ENCODE measurements at places on chromosomes 4 and X. TPM values are rescaled to one million over a fixed set of nuclear protein-coding genes. Genes with fewer than 3 reads are reported as not detected.

SGCB gene
- 12.6 TPM for total RNA-seq

DCAF8L2 gene
- not detected for total RNA-seq

ETDB gene
- total RNA-seq = not detected

PCDH10 gene
- total RNA-seq = not detected

ODAPH gene
- 0.41 TPM for total RNA-seq

SPP1 gene
- total RNA-seq = 0.54 TPM

ZNF718 gene
- 19.0 TPM for total RNA-seq

RAB39B gene
- 9.4 TPM for total RNA-seq

DNA sequence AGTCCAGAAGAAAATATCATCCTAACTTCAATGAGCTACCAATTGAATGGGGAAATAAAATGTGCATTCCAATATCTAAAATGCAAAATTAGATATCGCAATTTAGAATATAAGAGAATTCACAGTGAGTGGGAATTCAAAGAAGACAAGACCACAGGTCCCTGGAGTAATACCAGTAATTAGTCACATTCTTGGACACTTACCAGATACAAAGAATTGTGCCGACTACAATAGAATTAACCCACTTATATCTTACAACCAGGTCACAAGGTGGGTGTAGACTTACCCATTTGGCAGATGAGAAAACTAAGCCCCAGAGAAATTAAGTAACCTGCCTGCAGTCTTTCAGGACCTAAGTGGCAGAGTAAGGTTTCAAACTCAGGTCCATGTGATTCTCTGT, 84.3 kb upstream of the C1QTNF7 start:
- no peaks in the 10 kb centered on the region for H3K36me3 ChIP-seq
- H3K27me3 ChIP-seq = peaks cover 9% of the 10 kb centered on the region
- H3K4me3 ChIP-seq = no peak overlapping the region
- DNase-seq = no peak
- no peak overlapping the region for H3K27ac ChIP-seq

- DNase-seq = no peak
- H3K27ac ChIP-seq = no peak overlapping the region
- no peak overlapping the region for H3K4me3 ChIP-seq
- H3K4me1 ChIP-seq = no peaks in the 10 kb centered on the region
- H3K36me3 ChIP-seq = no peaks in the 10 kb centered on the region
Measured at GRCh38 chr4:14636563-14636962, 365.7 kb upstream of the CPEB2 start.

DNA sequence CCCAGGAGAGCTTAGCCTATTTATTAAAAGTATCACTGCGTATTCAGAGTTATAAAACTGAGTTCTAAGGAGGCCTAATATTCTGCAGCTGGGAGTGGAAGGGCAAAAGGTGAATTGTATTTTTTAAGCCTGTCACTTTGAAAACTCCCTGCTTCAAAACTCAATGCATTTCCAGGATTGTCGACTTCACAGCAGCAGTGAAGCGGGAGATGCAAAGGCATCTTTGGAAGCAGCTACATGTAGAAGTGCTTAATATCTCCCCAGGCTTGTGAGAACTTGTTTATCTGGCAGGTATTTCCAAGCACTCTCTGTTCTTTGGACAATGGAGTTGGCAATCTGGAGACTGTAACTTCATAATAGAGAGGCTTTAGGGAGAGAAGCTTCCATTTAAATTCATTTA, 717.5 kb upstream of the SLIT2 start:
- no peaks in the 10 kb centered on the region for H3K4me1 ChIP-seq
- DNase-seq = no peak
- H3K27ac ChIP-seq = no peak overlapping the region
- H3K27me3 ChIP-seq = no peaks in the 10 kb centered on the region
- H3K36me3 ChIP-seq = no peaks in the 10 kb centered on the region

DNA sequence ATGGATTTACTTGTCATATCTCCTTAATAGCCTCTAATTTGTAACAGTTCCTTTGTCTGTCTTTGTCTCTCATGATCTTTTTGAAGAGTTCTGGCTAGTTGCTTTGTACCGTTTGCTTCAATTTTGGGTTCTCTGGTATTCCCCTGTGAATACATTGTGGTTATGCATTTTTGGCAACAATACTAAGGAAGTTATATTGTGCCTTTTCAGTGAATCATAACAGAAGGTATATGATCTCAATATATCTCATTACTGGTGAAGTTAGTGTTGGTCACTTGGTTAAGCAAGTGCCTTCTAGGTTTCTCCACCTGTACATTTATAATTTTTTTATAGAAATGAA, 48.6 kb downstream of the DCLK2 start:
- H3K4me1 ChIP-seq = peaks cover 2% of the 10 kb centered on the region
- no peak for DNase-seq
- H3K36me3 ChIP-seq = no peaks in the 10 kb centered on the region
- peaks cover 6% of the 10 kb centered on the region for H3K27me3 ChIP-seq

- no peak for DNase-seq
- no peaks in the 10 kb centered on the region for H3K27me3 ChIP-seq
- H3K36me3 ChIP-seq = peaks cover 44% of the 10 kb centered on the region
- H3K4me3 ChIP-seq = peak overlapping the region; percentile 92
Measured at GRCh38 chrX:71534773-71535544, 2.1 kb downstream of the OGT start.

DNA sequence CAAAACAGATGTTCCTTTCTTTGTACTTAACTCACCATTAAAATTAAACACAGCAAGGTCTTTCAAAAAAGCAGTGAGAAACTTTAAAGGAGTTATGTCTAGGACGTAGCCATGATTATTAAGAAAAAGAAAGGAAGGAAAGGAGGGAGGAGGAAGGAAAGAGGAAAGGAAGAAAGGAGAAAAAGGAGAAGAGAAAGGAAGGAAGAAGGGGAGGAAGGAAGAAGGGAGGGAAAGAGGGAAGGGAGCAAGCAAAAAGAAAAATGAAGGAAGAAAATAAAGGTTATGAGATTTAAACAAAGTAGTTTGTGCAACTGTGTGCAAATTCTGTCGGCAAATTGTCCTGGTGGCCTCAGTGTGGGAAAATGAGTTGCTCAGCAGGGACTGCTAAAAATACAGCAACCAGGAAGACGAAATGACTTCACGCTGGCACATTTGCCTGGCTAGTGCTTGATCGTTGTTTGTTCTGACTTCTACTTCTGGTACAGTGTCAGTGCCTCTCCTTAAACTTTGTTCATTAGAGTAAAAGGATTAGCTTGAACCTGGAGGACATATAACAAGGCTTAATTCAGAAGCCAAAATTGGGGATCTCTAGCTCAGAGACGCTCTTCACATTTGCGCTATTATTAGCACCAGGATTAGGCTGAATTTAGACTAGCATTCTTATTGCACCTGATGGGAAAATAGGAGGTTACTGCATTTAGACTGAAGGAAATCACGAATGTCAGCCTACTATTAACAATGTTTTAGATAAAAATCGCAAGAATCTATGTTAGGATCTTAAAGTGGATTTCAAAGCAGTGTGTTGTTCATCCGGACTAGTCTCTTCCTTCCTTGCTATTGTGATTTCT, 81.2 kb downstream of the DCK start:
- peaks cover 10% of the 10 kb centered on the region for H3K27me3 ChIP-seq
- H3K4me3 ChIP-seq = no peak overlapping the region
- H3K27ac ChIP-seq = no peak overlapping the region
- H3K36me3 ChIP-seq = no peaks in the 10 kb centered on the region
- no peaks in the 10 kb centered on the region for H3K4me1 ChIP-seq

GRCh38 chr4:2595952-2596552, 59.6 kb downstream of the FAM193A start:
- no peak overlapping the region for H3K4me3 ChIP-seq
- peaks cover 36% of the 10 kb centered on the region for H3K4me1 ChIP-seq
- no peak overlapping the region for H3K27ac ChIP-seq
- H3K36me3 ChIP-seq = peaks cover 5% of the 10 kb centered on the region
- DNase-seq = no peak

GRCh38 chr4:40321574-40322275, 13.4 kb upstream of the CHRNA9 start:
- no peak overlapping the region for H3K27ac ChIP-seq
- H3K27me3 ChIP-seq = no peaks in the 10 kb centered on the region
- H3K4me3 ChIP-seq = no peak overlapping the region
- H3K36me3 ChIP-seq = no peaks in the 10 kb centered on the region
- DNase-seq = no peak

GRCh38 chrX:40411340-40412111, 169.2 kb upstream of the ATP6AP2 start:
- no peak for DNase-seq
- peaks cover 11% of the 10 kb centered on the region for H3K27me3 ChIP-seq
- no peak overlapping the region for H3K27ac ChIP-seq
- H3K4me3 ChIP-seq = no peak overlapping the region

DNA sequence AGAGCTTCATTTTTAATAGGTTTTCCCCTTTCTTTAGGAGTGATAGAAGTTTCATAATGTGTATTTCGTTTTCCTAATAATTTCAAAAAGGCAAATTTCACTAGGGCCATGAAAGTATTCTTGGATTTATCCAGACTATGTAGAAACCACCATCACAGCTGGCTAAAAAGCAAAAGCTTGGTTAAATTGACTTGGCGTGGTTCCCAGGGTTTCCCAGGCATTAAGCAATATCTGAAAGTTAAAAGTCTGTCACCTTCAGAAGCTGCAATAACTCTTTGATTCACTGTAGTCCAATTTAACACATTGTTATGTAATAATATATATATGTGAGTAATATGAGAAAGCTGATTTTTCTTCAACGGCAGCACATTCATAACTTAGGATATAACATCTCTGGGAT, 38.3 kb downstream of the NDNF start:
- H3K4me1 ChIP-seq = no peaks in the 10 kb centered on the region
- H3K4me3 ChIP-seq = no peak overlapping the region
- H3K27ac ChIP-seq = no peak overlapping the region
- H3K27me3 ChIP-seq = peaks cover 8% of the 10 kb centered on the region

DNA sequence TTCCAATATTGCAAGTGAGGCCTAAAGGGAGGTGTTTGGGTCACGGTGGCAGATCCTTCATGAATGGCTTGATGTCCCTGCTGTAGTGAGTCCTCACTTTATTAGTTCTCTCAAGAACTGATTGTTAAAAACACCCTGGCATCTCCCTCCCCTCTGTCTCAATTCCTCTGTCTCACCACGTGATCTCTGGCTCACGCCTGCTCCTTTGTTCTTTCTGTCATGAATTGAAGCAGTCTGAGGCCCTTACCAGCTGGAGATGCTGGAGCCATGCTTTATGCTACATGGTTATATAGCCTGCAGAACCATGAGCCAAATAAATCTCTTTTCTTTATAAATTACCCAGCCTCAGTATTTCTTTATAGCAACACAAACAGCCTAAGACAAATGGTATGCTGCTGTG, 980.7 kb upstream of the GRIA3 start:
- H3K27ac ChIP-seq = no peak overlapping the region
- no peak overlapping the region for H3K4me3 ChIP-seq
- no peaks in the 10 kb centered on the region for H3K4me1 ChIP-seq
- no peaks in the 10 kb centered on the region for H3K36me3 ChIP-seq

GRCh38 chr4:113979905-113980615, 613 bp upstream of the ARSJ start:
- no peaks in the 10 kb centered on the region for H3K36me3 ChIP-seq
- H3K4me1 ChIP-seq = peaks cover 10% of the 10 kb centered on the region
- H3K4me3 ChIP-seq = peak overlapping the region; percentile 56
- H3K27me3 ChIP-seq = peaks cover 56% of the 10 kb centered on the region

DNA sequence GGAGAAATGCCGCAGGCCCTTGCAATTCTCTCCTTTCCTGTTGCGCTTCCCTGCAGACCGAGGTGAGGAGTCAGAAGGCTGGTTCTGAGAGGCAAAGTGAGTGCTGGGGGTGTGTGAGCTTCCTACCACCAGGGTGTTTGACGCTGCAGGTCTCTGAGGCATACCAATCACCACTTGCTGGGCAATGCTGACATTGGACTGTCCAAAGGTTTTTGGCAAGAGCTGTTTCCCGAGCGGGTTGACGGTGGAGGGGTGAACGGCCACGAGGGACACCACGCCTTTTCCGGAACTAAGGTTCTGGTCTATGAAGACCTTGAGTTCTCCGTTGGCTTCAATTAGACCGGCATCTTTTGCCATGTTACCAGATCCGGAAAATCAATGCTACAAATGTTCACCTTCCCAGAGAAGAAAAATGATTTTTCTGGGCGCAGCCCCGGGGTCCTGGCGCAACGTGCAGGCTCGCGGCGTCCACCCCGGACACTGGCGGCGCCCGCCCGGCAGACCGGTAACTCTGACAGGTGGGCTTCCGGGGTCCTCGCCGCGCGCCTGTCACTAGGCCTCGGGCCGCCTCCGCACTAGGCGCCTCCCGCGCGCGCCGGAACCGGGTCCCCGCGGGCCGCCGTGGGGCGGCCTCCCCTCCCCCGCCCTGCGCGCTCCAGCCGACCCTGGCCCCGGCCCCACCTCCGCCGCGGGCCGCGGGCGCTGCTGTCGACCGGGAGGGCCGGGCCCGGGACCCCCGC, 44.9 kb upstream of the FAM47C start:
- DNase-seq = no peak
- H3K4me1 ChIP-seq = no peaks in the 10 kb centered on the region
- H3K36me3 ChIP-seq = no peaks in the 10 kb centered on the region

DNA sequence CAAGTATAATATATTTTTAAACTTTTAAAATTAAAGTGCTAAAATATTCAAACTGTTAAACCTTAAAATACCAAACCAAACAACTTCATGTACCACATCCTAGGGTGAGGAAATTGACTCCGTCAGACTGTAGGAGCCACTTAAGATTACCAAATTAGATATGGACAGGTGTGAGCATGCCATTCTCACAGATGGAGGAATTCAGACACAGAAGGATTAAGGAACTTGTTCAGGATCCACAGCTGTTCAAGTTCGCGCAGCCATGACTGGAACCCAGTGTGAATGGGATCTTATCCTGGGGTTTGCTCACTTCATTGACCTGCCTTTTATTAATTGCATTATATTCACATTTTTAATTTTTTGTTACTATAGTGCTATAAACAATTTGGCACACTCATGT, 224.9 kb upstream of the PCDH7 start:
- H3K36me3 ChIP-seq = no peaks in the 10 kb centered on the region
- H3K27me3 ChIP-seq = no peaks in the 10 kb centered on the region
- DNase-seq = no peak
- no peak overlapping the region for H3K27ac ChIP-seq
- H3K4me3 ChIP-seq = no peak overlapping the region
- H3K4me1 ChIP-seq = no peaks in the 10 kb centered on the region

DNA sequence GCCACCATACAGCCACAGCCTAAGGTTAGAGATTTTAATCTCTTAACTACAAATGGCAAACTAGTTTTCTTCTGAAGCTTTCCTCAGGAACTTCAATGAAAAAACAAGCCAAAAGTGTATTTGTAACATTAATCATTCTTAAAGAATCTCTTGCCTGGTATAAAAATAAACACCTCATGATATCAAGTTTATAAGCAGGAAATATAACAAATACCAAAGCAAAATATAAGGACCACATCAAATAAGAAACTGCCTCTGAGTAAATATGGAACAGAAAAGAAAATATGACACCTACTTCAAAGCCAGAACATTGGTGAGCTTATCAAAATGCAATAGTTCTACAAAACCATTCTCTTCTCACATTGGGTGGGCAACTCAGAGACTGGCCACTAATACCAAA, 89.9 kb downstream of the GPC4 start:
- H3K27ac ChIP-seq = no peak overlapping the region
- H3K36me3 ChIP-seq = no peaks in the 10 kb centered on the region
- DNase-seq = no peak
- H3K27me3 ChIP-seq = no peaks in the 10 kb centered on the region

GRCh38 chr4:127124919-127125318, 507.8 kb upstream of the INTU start:
- H3K4me1 ChIP-seq = no peaks in the 10 kb centered on the region
- H3K27me3 ChIP-seq = no peaks in the 10 kb centered on the region
- no peak overlapping the region for H3K27ac ChIP-seq
- no peak for DNase-seq
- no peaks in the 10 kb centered on the region for H3K36me3 ChIP-seq

- H3K27ac ChIP-seq = no peak overlapping the region
- H3K4me1 ChIP-seq = no peaks in the 10 kb centered on the region
- H3K4me3 ChIP-seq = no peak overlapping the region
- no peak for DNase-seq
- H3K36me3 ChIP-seq = no peaks in the 10 kb centered on the region
Measured at GRCh38 chr4:176546975-176547374, 227.2 kb downstream of the SPCS3 start.
